ENCODE measurements at places on chromosomes 11 and 22.

- DNase-seq: no peak
Observed at GRCh38 chr11:111045407-111045803, 200.1 kb upstream of the POU2AF2 start.

GRCh38 chr22:20985720-20986119 is 3.6 kb downstream of the LZTR1 start:
- DNase-seq: no peak

- no peak for DNase-seq
Observed at GRCh38 chr11:107719557-107720302, 7.9 kb upstream of the SLN start.

DNA sequence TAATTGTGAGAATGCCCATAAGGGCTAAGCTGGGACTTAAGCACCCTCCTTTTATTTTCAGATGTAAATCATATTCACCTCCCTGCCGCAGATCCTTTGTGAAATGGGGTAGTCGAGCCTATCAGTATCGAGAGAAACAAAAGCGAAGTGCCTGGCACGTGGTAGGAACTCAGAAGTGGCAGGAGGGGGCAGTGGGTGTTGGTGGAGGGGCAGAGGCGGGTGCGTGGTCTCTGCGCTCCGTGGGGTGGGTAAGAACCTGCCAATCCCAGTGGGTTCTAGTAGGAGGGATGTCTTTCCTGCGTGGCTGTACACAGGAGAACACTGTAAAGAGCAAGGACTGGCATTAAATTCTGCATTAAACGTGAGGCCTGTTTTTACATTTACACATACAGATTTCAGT is 21.8 kb upstream of the PARVB start:
- no peak for DNase-seq

- no peak for DNase-seq
Observed at GRCh38 chr11:93099806-93100205, 98.0 kb downstream of the SLC36A4 start.

- DNase-seq: no peak
Observed at GRCh38 chr11:102798012-102798746, at the start of gene MMP1. Gene MMP1, minus strand, starts transcription at chr11:102798160. Its CDS starts 68 bp downstream, at chr11:102798092.

DNA sequence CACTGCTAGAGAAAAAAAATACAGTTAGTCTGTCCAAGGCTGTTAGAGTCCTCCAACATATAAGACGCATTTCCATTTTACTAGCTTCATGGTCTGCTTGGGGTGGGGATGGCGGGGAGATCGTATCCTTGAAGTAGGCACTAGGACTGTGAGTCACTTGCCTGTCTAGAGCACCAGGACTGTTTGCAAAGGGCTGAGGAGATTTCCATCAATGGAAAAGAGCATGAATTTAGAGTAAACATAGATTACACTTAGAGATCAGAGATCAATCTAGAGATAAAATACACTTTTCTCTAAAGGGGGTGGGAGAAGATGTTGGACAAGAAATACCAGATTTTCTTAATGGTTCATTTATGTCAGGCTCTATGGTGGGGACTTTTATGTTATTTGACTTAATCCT is 1.7 kb upstream of the MS4A7 start:
- no peak for DNase-seq

GRCh38 chr11:115207166-115207591 is 297.0 kb downstream of the CADM1 start:
- DNase-seq: no peak

- no peak for DNase-seq
Observed at GRCh38 chr11:84234462-84235202, 948.5 kb upstream of the CCDC90B start.

DNA sequence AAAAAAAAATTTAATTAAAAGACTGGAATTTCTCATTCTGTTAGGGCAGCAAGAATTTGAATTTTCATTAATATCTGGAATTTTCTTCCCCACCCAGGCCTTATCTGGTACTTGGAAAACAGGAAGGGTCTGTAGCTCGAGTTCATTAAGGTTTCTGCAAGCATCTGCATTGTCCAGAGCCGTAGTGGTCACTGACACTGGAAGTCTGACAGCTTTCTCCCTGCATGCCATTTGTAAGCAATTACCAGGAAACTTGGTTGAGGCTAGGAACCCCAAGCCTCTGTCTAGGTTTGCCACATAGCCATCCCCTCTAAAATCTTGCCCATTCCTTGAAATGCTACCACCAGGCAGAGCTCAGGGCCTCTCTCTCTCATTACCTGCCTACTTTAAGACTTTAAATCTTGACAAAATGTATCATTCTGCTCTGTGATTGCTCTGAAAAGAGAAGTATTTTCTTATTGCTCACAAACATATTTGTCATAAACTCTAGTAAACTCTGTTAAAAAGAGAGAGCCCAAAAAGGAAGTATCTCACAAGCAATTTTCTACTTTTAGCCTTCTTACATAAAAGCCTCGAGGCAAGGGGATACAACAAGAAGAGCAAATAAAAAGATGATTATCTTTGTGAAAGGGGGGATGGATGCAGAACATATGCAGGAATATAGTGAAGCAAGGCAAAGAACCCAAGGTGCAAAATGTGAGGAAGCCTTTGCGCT is 5.5 kb upstream of the PGM2L1 start:
- no peak for DNase-seq

DNA sequence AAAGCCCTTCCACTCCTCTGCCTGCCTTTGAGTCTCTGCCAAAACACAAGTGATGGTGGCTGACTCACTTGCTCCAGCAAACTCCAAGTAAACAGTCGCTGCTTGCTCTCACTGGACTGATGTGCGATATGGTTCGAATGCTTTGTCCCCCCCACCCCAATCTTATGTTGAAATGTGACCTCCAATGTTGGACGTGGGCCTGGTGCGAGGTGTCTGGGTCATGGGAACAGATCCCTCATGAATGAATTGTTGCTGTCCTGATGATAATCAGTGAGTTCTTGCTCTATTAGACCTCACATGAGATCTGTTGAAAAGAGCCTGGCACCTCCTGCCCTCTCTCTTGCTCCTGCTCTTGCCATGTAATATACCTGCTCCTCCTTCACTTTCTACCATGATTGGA is 747.9 kb downstream of the OPCML start:
- no peak for DNase-seq

- DNase-seq: no peak
Observed at GRCh38 chr22:37455896-37456295, 28.6 kb upstream of the ELFN2 start.

DNA sequence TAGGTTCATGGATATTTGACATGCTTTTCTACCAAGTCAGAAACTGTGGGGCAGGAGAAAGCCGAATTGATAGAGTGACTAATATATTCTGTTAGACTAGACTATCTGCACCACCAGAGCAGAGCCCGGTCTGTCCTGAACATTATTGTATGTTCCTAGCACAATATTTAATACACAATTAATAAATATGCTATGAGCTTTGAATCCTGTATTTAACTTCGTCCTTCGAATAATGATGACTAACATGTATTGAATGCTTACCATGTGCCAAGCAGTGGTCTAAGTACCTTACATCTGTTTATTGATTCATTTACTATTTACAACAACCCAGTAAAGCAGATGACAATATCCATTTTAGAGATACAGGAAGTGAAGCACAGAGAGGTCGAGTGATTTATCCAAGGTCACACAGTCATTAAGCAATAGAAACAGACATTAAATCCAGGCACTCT is 44.8 kb upstream of the ANO3 start:
- DNase-seq: no peak

DNA sequence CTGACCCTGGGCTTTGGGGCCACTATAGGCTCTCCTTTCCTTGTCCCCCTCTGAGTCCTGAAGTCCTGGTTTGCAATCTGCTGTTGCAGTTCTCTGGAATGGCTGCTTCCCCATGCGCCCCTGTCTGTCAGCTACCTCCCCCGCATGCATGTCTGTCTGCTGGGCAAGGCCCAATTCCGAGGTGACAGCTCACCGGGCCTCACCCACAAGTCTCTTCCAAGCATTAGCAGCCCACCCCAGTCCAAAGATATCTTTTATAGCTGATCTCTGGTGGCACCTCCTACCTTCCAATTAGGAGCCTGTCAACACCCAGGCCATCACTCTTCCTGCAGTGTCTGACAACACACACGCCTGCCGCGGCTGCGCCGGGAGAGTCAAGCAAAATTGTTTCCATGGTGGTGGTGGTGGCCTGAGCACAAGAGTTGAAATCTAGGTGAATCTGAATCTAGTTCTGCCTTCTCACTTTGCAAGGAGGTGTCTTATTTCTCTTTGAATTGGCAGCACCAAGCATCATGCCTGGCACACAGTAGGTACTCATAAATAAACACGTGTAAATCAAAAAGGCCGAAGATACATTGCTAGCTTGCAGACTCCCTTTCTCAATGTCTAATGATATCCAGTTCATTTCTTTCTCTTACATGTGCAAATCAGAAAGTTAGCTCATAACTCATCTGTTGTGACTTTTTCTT is 1.2 kb upstream of the LMO2 start:
- no peak for DNase-seq

- peak; percentile 81 for DNase-seq
Observed at GRCh38 chr22:46798366-46799350, 36.2 kb downstream of the TBC1D22A start.
